ENCODE measurements at places on chromosomes 12 and 14. TPM values are rescaled to one million over a fixed set of nuclear protein-coding genes. Genes with fewer than 3 reads are reported as not detected.

The MFAP5 gene
- total RNA-seq = 17.5 TPM

The SOCS2 gene
- 16.7 TPM for total RNA-seq

The FAM222A gene
- total RNA-seq = under 0.01 TPM

The HECTD1 gene
- 645 TPM for total RNA-seq

The BCL2L14 gene
- not detected for total RNA-seq

The ADCY6 gene
- total RNA-seq = 56.3 TPM

The GALNT8 gene
- total RNA-seq = 0.17 TPM

The RDH12 gene
- total RNA-seq = 0.16 TPM

The TEX22 gene
- 0.43 TPM for total RNA-seq

The DEGS2 gene
- total RNA-seq = 0.16 TPM

The NPAS3 gene
- 0.16 TPM for total RNA-seq

The PWP1 gene
- total RNA-seq = 74.1 TPM

The IL31 gene
- total RNA-seq = not detected

The TMEM229B gene
- total RNA-seq = 0.60 TPM

The HCAR1 gene
- under 0.01 TPM for total RNA-seq

The SENP1 gene
- 7.1 TPM for total RNA-seq

The RFX4 gene
- total RNA-seq = not detected

The GPD1 gene
- total RNA-seq = not detected

The GUCY2C gene
- not detected for total RNA-seq

The NYNRIN gene
- total RNA-seq = 17.5 TPM

The PKP2 gene
- not detected for total RNA-seq

The TMTC1 gene
- total RNA-seq = 28.7 TPM

The TAS2R42 gene
- not detected for total RNA-seq

The DBX2 gene
- not detected for total RNA-seq

The NR2C1 gene
- total RNA-seq = 14.7 TPM

The KIF5A gene
- 0.60 TPM for total RNA-seq

The KRT2 gene
- not detected for total RNA-seq

The TPPP2 gene
- total RNA-seq = not detected

The TAS2R9 gene
- 0.09 TPM for total RNA-seq

The ZBTB42 gene
- total RNA-seq = 2.2 TPM

The OR4E2 gene
- total RNA-seq = not detected

The G2E3 gene
- 12.1 TPM for total RNA-seq

The SOAT2 gene
- 0.16 TPM for total RNA-seq

The SRRM4 gene
- total RNA-seq = not detected

The HNRNPC gene
- total RNA-seq = 581 TPM

The TROAP gene
- 4.7 TPM for total RNA-seq

The B4GALNT3 gene
- under 0.01 TPM for total RNA-seq

The CCDC177 gene
- total RNA-seq = 0.09 TPM

The KCNMB4 gene
- 0.16 TPM for total RNA-seq

The RNASE13 gene
- not detected for total RNA-seq

The PMCH gene
- 0.16 TPM for total RNA-seq

The RNASE7 gene
- total RNA-seq = not detected

The ACSM4 gene
- total RNA-seq = not detected

The CYP46A1 gene
- 0.47 TPM for total RNA-seq

The TNS2 gene
- 58.6 TPM for total RNA-seq

The GPR84 gene
- not detected for total RNA-seq

The SCN8A gene
- total RNA-seq = 6.3 TPM

The BMP4 gene
- total RNA-seq = 7.6 TPM

The LRP1-AS gene
- total RNA-seq = not detected

The AICDA gene
- total RNA-seq = not detected

The PPP2R5E gene
- 9.3 TPM for total RNA-seq

All from bronchial smooth muscle cell (primary cell).